Non-pigmented ciliary epithelial cell (primary cell): ENCODE measurements at places on chromosomes 7 and 10.

- DNase-seq: no peak
Observed at GRCh38 chr10:34776090-34776690, 38.9 kb downstream of the PARD3 start.

DNA sequence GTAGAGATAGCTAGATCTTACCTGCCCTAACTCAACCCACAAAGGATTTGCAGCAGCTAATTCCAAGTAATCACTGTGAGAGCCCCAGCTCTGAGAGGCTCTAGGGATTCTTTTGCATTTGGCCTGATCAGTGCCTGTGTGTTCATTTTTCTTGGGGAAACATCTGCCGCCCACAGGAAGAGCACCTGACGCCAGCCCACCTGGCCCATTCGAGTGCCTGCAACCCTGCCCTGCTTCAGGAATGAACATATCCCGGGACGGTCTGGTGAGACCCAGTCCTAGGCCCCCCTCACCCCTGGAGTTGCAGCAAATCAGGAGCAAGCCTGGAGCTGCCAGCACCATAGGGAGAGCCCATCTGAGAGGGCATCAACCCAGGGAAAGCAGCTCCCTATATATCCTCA, 38.8 kb downstream of the GSDME start:
- no peak for DNase-seq

DNA sequence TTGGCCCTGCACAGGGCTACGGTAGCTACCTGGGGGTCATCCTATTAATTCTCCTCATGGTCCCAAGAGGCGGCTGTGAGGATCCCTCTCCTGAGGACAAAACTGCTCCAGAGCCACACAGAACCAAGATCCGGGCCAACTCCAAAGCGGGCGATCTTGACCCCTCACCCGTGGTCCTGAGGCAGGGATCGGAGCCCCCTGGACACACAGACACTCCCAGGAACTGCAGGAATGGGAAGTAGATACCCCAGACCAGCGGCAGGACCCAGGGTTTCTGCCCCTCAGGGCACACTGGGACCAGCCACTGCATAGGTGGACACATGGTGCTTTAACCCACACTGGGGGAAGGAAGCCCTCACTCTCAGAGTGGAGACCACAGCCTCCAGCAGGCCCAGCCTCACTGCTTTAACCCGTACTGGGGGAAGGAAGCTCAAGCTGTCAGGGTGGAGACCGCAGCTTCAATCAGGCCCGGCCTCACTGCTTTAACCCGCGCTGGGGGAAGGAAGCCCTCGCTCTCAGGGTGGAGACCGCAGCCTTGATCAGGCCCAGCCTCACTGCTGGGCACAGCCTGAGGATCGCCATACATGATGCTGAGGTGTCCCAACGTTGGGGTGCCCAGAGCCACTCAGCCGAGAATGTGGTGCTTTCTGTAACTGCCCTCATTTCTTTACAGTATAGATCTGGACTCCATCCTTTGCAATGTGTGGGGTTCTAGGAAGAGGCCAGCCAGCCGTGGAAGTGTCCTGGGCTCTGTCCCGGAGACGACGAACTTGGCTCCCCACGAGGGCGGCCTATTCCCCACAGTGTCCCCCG, 60.1 kb downstream of the DIP2C start:
- no peak for DNase-seq

DNA sequence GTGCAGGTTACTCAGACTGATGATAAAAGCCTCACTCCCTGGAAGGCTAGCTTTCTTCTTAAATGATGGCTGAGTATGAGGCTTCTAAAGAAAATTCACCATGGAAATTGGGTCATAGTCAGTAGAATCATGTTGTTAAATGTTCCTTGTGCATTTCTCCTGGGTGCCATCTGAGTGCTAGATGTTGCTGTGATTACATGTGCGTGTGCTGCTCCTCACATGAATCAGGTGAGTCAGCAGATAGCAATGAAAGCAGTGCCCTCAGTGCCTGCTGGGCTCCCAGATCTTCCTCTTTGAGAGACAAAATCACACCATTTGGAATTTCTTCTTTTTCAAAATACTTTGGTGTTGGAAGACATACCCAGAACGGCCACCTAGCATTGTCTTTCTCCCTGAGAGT, 331.7 kb downstream of the XPNPEP1 start:
- no peak for DNase-seq

- DNase-seq: no peak
Observed at GRCh38 chr10:4647109-4647785, 178.8 kb upstream of the AKR1E2 start.

- no peak for DNase-seq
Observed at GRCh38 chr10:14540062-14540461, 209.3 kb upstream of the FRMD4A start.

DNA sequence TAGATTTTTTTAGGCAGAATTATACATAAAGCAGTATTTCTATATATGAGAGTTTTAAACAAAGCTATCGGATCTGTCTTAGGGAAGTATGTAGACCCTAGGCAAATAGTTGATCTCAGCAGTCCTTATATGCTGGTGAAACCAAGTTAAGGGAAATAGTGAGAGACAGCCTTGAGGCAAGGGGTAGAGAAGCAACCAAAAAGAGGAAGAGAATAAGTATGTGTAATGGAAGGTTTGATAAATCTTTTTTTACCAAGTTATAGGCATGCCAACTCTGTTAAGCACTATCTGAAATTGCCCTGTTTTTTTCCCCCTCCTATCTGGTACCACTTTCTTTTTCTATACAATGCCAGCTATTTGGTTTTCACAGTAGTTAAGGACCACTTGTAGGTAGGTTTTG, 19.9 kb downstream of the SPAG6 start:
- no peak for DNase-seq

- no peak for DNase-seq
Observed at GRCh38 chr10:855079-855478, 76.4 kb downstream of the LARP4B start.

DNA sequence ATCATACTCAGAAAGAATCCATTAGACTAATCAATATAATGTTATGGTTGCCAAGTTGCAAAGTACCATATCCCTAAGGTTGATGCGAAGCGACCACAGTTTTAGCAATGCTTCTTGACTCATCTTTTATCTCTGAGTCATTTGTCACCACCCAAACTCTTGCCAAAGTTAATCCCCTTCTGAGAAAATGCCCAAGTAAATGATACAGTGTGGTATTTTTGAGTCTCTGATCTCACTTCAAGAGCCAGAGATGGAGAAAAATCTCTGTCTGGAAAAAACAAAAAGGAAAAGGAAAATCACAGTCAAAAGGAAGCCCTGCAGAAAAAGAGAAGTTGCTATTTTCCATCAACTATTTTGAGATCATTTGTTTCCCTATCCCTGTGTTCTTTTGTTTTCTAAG, 26.7 kb upstream of the OTUD1 start:
- DNase-seq: no peak

- DNase-seq: no peak
Observed at GRCh38 chr7:18698258-18698734, 202.7 kb downstream of the HDAC9 start.

GRCh38 chr7:37290731-37291130, 157.9 kb downstream of the ELMO1 start:
- DNase-seq: no peak

- no peak for DNase-seq
Observed at GRCh38 chr7:152176797-152177196, 151.3 kb downstream of the GALNT11 start.
